ENCODE measurements at places on chromosomes 3 and 15.

DNA sequence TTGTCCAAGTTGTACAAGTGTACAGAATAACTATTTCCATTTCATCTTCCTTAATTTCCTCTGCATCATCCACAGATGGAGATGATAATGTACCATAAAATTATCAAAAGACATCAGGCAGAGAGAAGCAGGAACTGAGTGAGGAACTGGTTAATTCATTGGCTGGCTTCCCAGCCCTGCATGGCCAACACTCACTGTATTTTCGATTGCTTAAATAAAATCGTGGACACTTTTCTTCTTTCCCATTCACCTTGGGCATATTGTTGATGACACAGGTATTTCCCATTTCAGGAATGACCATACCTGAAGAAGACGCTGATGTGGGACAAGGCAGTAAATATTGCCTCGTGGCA is 144.2 kb upstream of the ABHD17C start:
- DNase-seq = no peak

GRCh38 chr3:183815951-183816475 is 9.4 kb downstream of the MAP6D1 start:
- no peak for DNase-seq

DNA sequence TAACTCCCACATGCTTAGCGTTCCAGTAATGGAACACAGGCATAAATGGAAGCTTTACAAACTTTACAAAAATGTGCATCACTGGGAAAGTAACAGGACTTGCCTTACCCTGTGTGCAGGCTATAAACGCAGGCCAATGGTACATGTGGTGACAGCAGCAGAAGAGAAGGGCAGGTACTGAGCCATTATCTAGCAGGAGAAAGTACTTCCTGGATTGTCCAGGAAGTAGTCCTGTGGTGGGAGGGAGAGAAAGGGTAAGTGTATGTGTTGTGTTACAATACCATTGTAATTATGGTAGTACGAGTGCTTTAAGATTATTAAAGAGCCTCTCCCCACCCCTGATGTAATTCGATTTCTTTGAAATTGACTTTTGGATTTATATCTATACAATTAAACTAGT is 5.3 kb downstream of the ATP1B3 start:
- DNase-seq = no peak

- no peak for DNase-seq
Measured at GRCh38 chr3:164608554-164609276, 469.6 kb downstream of the SI start.

- peak; percentile 70 for DNase-seq
Measured at GRCh38 chr3:160413613-160414248, 14.3 kb downstream of the SMC4 start.

- no peak for DNase-seq
Measured at GRCh38 chr15:70712271-70712670, 51.1 kb downstream of the UACA start.

GRCh38 chr3:118818386-118818785 is 216.3 kb downstream of the IGSF11 start:
- DNase-seq = no peak

DNA sequence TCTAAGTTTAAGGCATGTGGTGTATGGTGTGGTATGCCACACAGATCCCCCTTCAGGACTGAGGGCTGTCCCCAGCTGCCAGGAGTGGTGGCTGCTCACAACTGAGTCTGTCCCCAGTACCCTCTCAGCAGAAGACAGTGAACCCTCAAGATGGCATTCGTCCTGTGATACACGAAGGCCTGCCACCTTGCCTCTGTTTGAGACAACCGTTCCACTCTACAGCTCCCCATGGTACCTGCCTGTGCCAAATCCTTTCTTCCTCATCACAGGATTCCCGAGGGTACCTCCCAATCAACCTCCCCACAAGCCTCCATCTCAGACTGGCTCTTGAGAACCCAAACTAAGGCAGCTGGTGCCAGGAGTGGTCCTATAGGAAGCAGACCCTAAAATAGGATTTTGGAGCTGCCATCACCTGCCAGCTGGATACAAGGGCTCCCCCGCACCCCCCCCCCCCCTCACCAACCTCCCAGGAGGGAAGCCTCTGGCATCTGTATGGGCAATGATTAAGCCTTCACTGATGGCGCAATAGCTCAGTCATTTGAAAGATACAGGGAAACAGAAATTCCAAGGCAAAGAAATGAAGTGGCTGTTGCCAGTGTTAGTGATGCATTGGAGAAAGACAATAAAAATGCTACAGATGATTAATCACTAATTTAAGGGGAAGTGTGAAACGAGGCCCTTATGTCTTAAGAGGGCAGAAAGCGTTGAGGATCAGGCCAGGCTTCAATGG is 230.0 kb upstream of the LYSMD4 start:
- DNase-seq = no peak

GRCh38 chr3:99711351-99711750 is 73.0 kb downstream of the COL8A1 start:
- DNase-seq = no peak

DNA sequence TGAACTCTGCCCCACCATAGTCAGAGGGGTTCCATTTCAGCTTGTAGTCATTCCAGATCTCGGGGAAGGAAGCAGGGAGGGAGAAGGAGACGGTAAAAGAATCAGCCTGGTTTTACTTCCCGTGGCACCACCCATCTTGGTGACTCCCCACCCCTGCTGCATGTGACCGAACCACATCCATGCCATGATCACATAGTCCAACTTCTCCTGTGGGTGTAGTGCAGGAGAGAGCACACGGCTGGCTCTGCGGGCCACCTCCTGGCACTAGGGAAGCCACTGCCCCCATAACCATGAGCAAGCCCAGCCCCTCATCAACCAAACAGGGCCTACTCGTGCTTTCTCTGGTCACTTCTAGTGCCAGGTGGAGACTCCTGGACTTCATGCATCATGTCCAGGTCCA is 3.7 kb downstream of the CHRNA3 start:
- no peak for DNase-seq

GRCh38 chr15:70210528-70210927 is 112.8 kb upstream of the TLE3 start:
- DNase-seq = no peak

Data from CD4-positive, alpha-beta T cell treated with Interleukin-6 at 100 ng/mL for 8 hours (primary cell).